ENCODE measurements at places on chromosomes 3 and 15.
A peak's percentile ranks its signal among the peaks of the same experiment; 100 is the strongest.

DNA sequence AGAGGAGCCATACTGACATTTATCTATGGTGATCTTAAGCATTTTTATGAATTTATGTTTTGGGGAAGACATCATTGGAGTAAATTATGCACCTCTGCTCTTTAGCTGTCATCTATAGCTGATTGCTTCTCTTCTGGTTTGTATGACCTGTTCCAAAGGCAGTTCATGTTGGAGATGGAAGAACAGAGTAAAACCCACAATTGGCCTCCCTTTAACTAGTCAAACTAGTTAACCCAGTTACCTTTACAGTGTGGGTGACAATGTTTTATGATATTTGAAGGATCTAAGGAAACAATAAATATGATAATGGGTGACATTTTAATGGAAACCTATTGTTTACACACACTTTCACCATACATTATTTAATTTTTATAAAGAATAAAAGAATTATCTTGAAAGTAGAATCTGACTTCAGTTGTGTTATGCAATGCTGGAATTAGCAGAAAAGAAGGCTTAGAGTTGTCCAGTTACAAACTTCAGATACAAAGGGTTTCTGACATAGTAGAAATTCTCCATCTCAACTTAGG lies 263.5 kb downstream of the NFKBIZ start:
- DNase-seq, result no peak

- no peak for DNase-seq
These were observed 76.3 kb downstream of the SUCNR1 start for GRCh38 chr3:151949706-151950105.

DNA sequence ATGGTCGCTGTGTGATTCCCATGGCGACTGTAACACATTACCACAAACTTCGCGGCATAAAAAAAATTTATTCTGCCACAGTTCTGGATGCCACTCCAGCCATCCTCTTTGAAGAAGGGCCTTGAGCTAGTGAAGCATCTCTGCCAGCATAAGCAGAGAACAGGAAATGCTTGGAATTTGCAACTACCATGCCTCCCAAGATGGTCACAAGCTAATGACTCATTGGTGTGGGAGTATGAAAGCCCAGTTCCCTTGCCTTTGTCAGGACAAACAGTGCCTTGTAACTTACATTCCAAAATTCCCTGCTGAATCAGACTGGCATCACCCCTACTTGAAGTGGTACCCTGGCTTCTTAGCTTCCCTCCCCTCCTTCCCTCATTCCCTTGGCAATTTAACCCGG lies 129.7 kb downstream of the PROS1 start:
- no peak for DNase-seq

DNA sequence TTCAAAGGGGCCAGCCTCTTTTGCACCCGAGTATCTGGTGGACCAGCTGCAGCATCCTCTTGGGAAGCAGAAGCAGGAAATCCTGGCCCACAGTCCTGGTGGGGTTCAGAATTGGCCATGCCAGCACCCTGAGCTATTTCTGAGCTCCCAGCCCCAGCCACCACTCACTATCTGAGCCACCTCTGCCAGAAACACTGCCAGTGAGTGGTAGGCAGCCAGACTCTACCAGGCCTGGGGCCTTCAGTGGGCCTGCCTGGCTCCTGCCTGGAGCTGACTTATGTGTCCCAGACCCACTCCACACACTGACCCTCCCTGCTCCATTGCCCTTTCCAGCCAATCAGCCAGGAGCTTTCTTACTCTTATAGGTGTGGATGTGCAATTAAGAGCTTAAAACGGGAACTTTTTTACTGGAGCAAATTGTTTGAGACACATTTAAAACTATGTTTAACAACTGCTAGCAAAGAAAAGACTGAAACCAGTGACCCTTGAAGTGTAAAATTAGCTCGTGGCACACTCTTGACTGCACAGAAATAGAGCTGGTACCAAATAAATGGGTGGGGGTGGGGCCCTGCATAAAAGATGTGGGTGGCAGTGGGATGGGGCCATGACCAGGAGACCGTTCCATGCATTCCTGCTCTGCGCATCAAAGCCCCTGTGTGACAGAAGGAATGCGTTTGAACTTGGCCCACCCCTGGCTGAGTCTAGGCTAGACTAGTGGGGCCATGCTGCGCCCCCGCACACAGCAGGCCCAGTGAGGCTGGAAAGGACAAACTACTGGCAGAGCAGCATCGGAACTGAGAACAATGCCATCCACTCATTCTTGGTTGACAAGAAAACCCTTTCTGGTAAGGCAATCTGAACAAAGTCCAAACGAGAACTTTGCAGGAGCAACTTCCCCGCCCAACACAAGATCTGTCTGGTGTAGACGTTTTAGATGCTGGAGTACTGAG lies 48.0 kb downstream of the CTNNB1 start:
- no peak for DNase-seq

DNA sequence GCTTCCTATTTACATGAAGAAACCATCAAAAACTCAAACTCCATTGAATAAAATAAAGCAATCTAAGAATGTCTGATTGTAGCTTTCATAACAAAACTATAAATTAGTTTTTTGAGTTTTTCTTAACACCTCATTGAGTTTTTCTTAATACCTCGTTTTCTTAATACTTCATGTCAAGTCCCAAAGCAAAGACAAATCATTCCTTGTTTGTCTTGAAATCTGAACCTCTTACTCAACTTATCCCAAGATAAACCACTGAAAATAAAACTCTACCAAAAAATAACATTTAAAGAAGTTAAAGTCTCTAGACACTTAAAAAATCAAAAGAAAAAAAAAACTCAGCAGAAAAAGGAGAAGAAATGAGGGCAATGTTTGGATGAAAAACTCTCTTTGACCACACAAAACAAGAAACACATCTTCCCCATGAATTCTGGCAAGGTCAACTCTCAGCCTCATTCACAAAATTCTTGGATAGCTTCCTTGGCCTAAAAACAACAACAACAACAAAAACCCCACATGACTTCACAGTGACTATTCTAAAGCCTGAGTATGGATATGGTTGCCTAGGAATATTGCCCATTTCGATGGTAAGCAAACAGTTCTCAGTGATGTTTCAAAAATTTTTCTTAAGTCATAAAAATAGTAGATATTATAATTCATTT lies 38.2 kb downstream of the TMCC1 start:
- DNase-seq, result no peak

- DNase-seq, result no peak
These were observed 1332.8 kb downstream of the ZPLD1 start for GRCh38 chr3:103767635-103768034.

DNA sequence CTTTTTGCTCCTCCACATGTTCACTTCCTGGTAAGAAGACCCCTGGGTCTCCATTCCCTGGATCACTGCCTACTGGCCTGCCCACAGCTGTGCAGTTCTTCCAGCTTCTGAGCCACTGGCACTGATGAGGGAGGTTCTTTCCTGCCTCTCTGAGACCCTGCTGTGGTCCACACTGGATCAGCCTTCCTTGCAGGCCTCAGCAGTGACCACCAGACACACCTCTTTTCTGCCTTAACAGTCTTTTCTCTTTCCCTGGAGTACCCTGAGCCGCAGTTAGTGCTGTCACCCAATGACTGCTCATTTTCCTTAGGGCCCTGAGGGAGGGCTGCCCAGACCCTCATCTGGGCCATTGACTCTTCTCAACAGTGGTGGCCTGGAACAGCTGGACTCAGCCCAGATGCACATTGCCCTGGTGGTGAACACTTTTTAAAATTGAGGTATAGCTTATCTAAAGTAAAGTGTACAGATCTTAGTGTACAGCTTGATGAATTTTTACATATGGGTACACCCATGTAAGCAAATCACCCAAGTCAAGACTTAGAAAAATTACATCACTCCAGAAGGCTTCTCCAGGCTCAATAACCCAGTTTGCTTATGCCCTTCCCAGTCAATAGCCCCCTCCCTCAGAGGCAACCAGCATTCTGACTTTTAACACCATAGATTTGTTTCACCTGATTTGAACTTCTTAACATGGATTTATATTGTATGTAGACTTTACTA lies 32.8 kb upstream of the C3orf80 start:
- DNase-seq, result no peak

GRCh38 chr3:43087249-43087776 lies 18.6 kb downstream of the POMGNT2 start:
- no peak for DNase-seq

GRCh38 chr3:15279671-15280402 lies 52.5 kb downstream of the SH3BP5 start:
- DNase-seq, result no peak

- no peak for DNase-seq
These were observed 532.8 kb upstream of the TBL1XR1 start for GRCh38 chr3:177729956-177730681.

GRCh38 chr15:101651554-101652097 lies 555 bp downstream of the TM2D3 start:
- no peak for DNase-seq

GRCh38 chr15:48006031-48006511 lies 114.7 kb upstream of the SLC24A5 start:
- DNase-seq, result no peak

- DNase-seq, result no peak
These were observed 230.9 kb downstream of the NSUN3 start for GRCh38 chr3:94293793-94294195.

DNA sequence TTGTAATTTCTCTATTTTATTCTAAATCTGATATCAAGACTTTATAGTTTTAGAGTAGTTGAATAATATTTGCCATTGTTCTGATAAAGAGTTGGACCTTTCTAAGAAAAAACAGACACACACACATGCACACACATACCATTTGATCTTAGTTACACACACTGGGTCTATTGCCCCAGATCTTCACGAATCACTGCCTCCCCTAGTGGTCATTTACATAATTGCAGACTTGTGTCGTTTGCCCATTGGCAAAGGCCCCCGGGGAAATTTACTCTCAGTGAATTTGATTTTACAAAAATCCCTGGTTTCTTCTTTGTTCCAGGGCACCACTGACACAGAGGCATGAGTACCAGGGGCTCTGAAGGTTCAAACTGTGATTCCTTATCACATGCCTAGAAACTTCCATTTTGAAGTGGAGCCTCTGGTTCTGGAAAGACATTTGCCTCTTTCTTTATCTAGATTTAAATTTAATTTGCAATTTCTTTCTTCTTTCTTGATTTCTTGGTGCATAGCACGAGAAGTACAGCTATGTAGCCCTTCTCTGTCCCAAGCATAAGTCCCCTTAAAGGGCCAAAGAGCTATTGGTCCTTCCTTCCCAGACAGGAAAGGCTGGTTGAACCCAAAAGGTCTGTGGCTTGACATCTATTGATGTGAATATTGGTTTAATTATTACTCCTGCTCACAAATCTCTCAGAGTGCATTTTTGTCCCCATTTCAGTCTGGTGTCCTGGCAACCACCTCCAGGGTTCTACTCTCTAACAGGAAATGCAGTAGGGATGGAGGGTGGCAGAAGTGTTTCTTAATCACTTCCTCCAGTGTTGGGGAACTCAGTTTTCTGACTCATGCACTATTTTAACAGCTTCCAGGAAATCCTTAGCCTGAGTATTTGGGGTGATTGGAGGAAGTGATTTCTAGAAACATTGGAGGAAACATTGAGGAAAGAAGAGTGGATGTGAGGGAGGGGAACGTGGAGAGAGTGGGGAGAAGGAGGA lies 32.4 kb upstream of the SLC6A11 start:
- DNase-seq, result peak; percentile 21

DNA sequence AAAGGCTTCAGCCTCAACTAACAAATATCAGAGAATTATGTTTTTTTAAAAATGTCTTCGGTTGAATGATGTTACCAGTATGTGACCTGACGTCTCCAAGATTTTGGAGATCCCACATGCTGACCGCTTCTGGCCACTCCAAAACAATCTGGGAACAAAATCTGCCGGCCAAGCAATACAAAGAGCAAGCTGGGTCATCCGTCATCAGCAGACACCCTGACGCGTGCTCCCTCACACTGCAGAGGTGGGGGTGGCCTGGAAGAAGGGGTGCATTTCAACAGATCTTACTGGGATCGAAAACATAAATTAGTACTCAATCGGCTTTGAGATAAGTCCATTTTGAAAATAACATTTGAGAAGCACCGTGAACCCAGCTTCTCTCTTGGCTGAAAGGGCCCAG lies 33.6 kb downstream of the HES1 start:
- no peak for DNase-seq

DNA sequence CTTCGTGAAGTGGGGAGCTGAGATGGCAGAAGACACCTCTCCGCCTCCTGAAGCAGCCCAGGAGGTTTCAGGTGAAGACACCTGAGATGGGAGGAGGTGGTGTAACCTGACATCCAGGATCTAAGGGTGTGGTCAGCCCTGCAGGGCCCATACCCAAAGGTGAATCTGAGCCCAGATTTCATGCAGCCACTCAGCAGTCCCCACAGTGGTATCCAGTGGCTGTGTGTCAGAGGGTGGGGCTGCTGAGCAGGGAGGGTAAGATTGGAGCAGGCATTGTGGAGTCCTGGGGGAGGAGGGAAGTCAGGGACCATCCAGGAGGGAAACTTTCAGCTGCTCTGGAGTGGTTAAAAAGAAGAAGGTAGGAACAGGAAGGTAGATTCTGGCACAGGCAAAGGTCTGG lies 46.0 kb upstream of the SMAD6 start:
- DNase-seq, result no peak

GRCh38 chr15:25062551-25063430 lies 108.0 kb downstream of the SNRPN start:
- no peak for DNase-seq

GRCh38 chr3:50573566-50574443 lies 4.5 kb downstream of the HEMK1 start:
- peak; percentile 68 for DNase-seq

DNA sequence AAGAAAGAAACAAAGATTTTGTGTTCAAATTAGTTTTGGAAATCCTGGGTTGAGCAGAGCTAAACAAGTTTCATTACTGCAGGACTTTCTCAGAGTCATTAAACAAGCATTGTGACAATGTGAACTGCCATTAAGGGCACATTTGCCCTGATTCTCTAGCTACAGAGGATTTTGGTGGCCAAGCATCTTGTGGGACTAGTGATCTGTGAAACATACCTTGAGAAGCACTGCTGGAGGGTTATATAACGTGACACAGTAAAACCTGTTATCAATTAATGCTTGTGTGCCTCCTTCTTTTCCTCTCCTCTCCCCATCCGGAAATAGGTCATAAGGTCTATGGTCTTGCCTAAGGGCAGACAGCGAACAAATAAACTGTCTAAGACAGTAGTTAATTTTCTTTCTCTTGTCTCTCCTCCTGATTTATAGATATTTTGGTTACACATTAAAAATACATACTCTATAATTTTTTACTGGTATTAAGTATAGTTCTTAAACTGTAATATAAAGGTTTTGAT lies 167.3 kb upstream of the NANOGP8 start:
- DNase-seq, result no peak

DNA sequence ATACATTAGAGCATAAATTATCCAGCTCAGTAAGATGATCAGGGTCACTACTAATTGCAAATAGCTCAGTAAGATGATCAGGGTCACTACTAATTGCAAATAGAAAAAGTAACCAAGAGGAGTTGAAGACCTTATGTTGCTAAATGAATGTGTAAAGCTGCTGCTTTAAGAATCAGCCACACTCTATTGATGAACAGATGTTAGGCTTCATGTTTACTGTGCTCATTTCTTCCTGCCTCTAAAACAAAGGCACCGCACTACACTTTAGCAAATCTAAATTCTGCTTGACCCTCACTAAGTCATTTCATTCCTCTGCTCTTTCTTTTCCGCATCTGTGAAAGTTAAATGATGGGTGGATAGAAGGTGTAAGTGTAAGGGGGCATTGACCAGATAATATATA lies 92.6 kb upstream of the PLSCR4 start:
- no peak for DNase-seq

GRCh38 chr15:85401108-85401774 lies 20.8 kb downstream of the AKAP13 start:
- DNase-seq, result no peak

- DNase-seq, result no peak
These were observed 18.9 kb downstream of the MAP2K1 start for GRCh38 chr15:66405615-66406014.

Data from activated gamma-delta T cell treated with Interleukin-2 at 50 U/mL for 16 hours (primary cell).